ENCODE measurements at places on chromosomes 2 and 18.

DNA sequence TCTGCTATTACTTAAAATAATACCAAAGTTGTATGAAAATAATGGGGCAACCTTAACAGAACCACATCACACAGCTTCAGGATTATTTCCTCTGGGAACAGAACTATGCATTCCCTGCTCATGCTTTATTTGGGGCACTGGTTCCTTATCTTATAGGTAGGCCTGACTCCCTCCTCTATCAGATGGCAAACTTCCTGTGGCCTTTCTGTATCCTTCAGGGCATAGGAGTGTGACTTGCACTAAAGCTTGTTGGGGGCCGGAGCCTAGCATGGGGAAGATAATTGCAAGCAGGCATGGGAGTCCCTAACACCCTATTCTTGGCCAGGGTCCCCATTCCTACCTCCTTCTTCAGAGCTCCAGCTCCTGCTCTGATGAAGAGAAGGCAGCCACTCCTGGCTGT is 167.2 kb upstream of the SERTAD2 start:
- DNase-seq, result no peak

DNA sequence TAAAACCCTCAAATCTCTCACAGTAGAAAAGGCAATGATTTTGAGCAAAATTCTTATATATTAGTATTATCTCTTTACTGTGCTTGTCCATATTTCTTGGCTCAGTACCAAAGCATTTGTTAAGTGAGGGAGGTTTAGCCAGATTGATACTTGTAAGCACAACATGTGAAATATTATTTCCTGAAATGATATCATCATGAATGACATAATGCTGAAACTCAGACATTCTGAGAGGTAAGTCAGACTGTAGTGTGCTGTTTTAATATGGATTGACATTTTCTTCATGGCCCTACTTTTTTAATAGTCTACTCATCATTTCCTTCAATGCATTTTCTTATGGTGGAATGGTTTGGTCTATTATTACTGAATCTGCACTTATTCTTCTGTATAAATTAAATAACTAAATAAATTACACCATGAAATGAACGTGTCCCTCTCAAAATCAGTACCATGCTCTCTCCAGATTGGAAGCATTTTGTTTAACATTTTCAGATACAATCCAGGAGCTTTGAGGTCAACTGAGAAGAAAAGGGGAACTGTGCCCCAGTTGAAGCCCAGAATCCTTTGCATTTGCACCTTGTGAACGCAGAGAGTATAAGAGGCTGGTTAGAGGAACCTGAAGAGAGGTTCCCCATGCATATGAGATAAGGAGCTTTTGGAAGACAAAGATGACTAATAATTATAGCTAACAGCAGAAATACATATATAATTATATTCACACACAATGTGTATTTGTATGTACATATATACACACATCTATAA is 50.1 kb upstream of the CRACDL start:
- DNase-seq, result no peak

DNA sequence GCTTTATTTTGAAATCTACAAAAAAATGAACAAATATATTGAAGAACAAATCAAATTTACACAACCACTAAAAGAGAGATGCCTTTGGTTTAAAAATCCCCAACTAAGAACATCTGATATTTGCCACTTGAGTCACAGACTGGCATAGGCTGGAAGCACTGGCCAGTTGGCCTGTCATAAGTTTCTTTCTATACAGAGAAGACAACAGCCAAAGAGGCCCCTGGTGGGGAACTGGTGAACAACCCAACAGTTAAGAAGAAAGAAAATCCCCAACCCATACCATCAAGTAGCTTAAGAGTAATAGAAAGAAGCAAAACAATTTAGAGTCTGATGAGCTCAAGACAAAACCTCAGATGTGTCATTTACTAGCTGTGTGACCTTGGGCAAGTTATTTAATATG is 45.5 kb downstream of the OSR1 start:
- no peak for DNase-seq

- DNase-seq, result no peak
Measured at GRCh38 chr2:66275984-66276383, 158.9 kb upstream of the MEIS1 start.

DNA sequence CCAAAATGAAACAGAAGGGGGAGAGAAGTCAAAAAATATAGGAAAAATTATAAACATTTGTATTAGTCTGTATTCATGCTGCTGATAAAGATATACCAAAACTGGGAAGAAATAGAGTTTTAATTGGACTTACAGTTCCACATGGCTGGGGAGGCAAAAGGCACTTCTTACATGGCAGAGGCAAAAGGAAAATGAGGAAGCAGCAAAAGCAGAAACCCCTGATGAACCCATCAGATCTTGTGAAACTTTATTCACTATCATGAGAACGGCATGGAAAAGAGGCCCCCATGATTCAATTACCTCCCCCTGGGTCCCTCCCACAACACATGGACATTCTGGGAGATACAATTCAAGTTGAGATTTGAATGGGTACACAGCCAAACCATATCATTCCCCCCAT is 79.1 kb downstream of the ZRANB3 start:
- DNase-seq, result no peak

GRCh38 chr18:74709452-74709851 is 111.8 kb downstream of the ZNF407 start:
- DNase-seq, result no peak

- no peak for DNase-seq
Measured at GRCh38 chr2:160478660-160479059, 14.9 kb downstream of the RBMS1 start.

- no peak for DNase-seq
Measured at GRCh38 chr2:118730405-118730804, 117.0 kb downstream of the EN1 start.

GRCh38 chr2:235613649-235614048 is 119.8 kb downstream of the AGAP1 start:
- DNase-seq, result no peak

DNA sequence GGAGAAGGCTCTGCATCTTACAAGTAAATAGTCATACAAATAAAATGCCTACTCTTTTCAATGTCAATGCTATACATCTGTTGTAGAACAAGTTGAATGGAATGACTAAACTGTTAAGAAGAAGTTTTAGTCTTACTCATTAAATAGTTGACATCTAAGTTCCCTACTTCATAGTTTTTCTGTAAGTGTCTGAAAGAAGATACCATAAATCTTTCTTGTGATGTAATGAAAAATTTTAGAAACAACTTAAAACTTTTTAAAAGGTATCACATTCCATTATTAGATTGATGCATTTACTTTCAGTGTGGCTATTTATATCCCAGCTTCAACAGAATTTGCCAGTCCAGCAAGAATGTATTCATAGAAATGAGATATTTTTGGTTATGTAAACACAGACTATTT is 185.2 kb upstream of the EPC2 start:
- DNase-seq, result no peak

DNA sequence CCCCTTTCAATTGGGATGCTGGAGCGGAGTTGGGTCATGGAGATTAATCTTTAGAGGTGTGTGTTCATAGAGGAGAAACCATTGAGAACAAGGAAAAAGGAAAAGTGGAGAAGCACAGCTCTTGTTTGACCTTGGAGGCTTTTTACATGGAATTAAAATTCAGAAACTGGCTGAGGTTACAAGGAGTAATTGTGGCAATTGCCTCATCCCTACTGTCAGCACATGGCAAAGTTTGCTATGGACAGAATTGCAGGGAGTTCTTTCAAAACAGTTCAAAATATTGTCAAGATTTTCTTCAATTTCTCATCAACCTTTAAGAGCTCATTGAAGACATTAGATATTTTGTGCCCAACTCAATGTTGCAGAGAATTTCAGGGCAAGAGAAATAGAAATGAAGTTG is 232.7 kb downstream of the SLC8A1 start:
- DNase-seq, result no peak

DNA sequence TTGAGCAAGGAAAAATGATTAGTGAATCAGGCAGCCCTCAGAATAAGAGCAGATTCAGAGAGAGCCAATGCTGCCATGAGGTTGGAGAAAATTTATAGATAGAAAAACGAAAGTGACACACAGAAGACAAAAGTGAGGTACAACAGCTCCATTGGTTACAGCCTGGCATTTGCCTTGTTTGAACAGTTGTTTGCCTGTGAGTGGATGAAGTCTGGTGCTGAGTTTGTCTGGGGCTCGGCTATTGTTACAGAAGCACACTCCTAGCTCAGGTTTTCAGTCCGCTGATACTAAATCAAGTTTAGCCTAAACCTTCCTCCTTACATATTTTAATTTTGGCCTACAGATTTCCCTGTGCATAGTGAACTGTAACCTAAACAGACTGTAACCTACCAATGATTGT is 387.8 kb upstream of the RAB12 start:
- no peak for DNase-seq

- DNase-seq, result no peak
Measured at GRCh38 chr2:28606986-28607441, 111.2 kb downstream of the PLB1 start.

DNA sequence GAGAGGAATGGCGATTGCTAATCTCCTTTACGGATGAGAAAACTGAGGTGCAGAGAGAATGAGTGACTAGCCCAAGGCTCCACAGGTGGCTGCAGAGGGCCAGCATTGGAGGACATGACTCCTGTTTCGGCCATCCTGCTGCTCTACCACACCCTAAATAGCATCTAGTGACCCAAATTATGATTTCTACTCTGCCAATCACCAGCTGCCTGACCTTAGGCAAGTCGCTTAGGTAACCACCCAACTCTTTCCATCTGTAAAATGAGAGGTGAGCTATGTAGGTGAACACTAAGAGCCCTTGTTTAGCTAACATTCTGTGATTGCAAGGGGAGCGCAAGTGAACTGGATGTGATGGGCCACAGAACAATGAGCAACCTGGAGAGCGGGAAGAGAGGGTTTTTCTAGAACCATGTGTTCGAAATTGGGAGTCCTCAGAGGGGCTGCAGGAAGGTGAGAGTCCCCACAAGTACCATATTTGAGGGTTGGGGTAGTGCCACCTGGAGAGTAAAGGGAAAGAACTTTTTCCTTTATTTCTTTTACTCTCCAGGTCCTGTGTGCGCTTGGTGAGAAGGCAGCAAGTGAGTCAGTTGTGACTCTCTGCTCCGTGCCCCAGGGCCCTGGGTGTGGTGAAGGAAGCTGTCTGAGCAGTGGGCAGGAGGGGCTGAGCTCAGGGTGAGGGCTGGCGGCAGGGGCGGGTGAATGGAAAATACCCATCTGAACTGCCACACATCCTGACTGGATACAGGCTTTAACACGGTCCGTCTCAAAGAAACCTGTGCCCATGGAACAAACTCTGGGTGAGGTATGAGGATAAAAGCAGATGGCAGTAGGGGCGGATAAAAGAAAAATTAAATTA is 2.4 kb downstream of the CYP27C1 start:
- no peak for DNase-seq

DNA sequence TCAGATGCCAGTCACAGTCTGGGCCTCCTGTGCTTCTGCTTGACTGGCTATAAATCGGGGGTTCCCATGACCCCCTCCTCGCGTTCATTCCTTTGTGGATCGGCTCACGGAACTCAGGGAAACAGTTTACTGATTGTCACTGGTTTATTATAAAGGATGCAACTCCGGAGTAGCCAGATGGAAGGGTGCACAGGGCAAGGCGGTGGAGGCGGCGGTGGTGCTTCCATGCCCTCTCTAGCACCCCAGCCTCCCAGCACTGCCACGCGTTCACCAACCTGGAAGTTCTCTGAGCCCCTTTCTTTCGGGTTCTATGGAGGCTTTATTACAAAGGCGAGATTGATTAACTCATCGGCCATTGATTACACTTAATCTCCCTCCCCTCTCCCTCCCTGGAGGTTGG is 15.6 kb downstream of the LPIN1 start:
- DNase-seq, result no peak

GRCh38 chr2:109428281-109428680 is 185.5 kb downstream of the SEPTIN10 start:
- DNase-seq, result no peak

DNA sequence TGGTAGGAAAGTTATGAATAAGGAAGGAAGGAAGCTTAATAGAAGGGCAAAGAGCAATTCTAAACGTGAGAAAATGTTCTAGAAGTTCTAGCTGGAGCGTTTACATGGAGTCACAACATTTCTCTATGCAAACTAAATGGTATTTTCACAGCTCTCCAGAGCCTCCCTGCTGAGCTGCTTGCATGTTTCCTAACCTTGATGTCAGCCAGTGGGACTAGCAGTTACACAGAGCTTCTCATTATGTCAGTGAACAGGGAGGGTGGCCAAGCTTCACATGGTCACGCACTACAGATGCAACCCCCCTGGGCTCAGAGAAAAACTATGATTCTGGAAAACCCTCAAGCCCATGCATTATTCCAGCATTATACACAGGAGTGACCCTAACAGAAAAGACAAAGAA is 153.4 kb upstream of the CCDC150 start:
- DNase-seq, result no peak

DNA sequence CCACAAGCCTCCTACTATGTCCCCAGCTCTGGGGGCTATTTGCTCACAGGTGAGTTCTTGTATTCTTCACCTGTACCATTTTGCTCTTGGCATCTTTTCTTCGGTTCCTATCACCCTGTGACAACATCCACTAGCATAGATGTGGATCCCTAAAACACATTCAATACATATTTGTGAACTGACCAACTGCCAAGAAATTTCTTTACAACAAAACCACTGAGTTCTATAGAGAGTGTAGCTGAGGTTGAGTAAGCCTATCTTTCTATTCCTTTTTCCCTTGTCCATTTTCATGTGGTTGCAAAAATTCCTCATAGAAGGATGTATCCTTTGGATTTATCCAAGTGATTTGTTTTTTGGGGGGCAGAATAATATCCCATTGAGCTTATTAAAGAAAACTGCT is 192.7 kb upstream of the ITGA4 start:
- DNase-seq, result no peak

DNA sequence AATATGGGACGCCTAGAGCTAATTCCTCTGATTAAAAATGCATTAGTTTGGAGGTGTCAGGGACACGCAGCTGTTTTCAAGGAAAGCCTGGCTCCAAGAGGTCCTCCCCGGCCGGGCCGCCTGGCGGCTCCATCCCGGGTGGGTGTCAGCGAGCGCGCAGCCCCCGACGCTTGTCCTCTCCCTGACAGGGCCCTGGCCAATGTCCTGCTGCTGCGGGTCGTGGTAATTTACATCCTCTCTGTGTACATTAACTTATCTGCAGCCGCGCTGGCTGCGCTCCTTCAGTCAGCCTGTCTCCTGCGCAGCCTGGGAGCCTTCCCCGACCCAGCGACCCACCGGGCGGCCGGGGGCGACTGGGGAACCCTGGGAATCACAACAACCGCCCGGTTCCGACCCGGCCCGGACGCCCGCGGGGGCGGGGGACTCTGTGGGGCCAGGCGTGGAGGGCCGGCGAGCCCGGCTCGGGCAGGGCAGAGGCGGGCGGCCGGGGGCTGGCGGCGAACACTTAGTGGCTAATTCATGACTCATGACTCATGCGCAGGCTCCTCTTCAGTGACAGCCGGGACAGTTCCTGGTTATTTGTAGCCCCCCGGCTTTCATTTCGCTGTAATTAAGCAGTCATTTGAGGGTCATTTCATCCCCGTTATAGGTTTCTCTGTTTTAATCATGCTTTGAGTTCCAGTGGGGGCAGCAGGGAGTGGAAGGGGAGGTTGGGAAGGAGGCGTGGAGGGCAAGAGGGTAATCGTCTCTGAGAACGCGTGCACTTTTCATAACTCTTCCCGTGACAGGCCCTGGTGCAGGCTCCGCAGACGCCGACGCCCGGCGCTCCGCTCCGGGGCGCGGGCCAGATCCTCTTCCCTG is 141.9 kb upstream of the CTAGE1 start:
- no peak for DNase-seq

All from T-helper 9 cell (primary cell).